ENCODE measurements at places on chromosomes 4 and X.

DNA sequence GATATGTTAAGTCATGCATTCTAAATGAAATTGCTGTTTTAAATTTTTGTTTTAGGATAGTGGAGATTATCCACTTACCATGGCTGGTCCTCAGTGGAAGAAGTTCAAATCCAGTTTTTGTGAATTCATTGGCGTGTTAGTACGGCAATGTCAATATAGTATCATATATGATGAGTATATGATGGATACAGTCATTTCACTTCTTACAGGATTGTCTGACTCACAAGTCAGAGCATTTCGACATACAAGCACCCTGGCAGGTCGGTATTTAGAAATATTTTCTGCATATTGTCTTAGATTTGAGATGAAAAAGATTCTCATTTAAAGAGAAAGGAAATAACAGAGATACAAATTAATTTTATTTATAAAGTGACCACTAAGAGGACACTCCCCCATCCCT lies 83.6 kb downstream of the STAG2 start:
- no peak for DNase-seq

GRCh38 chrX:2751291-2751690 lies 549 bp upstream of the XG start:
- no peak for DNase-seq

GRCh38 chr4:26082565-26082964 lies 168.5 kb downstream of the SMIM20 start:
- no peak for DNase-seq

DNA sequence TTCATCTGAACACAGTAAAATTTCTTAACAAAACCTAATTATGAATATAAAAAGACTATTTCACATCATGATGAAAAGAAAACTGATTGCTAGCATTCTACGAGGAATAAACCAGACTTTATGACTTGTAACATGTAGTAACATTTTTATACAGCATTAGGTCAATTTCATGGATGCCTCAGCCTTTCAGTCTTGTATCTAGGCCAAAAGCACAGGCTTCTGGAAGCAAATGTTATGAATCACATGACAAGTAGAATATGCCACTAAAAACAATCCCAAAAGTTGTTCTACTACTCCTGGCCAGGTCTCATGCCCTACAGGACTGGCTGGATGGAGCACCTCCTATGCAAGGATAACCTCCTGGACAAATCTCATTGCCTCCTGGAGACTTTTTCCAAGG lies 101.2 kb downstream of the ARHGAP6 start:
- no peak for DNase-seq

DNA sequence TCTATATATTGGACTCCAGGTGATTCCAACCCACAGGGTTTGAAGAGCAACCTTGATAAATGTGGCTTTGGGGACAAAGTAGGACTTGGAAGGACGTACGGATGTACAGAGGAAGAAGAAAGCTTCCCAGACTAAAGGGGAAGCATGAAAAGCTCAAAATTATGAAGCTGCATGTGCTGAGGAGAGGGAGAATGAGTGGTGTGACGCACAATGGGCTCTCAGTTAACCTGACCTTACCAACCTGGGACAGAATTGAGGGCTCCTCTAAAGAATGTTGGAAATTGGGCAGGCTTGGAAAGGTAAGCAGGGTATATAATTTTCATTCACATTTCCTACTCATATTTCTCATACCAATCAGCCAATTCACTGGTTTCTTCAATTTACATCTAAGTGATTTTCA lies 10.5 kb upstream of the TIGD2 start:
- no peak for DNase-seq

- no peak for DNase-seq
These were observed 121.0 kb downstream of the KCNIP4 start for GRCh38 chr4:21827575-21827974.

DNA sequence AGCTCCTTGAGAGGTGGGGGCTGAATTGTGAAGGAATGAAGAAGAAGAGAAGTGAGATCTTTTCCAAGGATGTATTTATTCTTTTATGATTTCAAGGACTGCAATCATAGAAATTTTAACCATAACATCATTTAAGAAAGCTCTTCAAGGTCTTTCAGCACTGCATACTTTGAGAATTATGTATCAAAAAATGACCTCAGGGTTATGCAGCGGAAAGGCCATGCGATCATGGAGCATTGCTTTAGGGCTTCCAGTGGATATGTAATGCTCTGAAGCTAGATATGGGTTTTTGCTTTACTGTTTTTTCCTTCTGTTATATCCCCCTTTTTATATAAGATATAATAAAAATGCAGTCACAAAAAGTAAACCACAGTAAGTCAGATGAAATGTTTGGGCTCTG lies 38.7 kb downstream of the SGMS2 start:
- DNase-seq, result no peak
